ENCODE measurements at places on chromosomes 7 and 10.

- DNase-seq = no peak
Measured at GRCh38 chr10:48605786-48606529, 1.1 kb upstream of the ARHGAP22 start.

- peak; percentile 3 for DNase-seq
Measured at GRCh38 chr7:89072081-89072480, 276.5 kb upstream of the TEX47 start.

DNA sequence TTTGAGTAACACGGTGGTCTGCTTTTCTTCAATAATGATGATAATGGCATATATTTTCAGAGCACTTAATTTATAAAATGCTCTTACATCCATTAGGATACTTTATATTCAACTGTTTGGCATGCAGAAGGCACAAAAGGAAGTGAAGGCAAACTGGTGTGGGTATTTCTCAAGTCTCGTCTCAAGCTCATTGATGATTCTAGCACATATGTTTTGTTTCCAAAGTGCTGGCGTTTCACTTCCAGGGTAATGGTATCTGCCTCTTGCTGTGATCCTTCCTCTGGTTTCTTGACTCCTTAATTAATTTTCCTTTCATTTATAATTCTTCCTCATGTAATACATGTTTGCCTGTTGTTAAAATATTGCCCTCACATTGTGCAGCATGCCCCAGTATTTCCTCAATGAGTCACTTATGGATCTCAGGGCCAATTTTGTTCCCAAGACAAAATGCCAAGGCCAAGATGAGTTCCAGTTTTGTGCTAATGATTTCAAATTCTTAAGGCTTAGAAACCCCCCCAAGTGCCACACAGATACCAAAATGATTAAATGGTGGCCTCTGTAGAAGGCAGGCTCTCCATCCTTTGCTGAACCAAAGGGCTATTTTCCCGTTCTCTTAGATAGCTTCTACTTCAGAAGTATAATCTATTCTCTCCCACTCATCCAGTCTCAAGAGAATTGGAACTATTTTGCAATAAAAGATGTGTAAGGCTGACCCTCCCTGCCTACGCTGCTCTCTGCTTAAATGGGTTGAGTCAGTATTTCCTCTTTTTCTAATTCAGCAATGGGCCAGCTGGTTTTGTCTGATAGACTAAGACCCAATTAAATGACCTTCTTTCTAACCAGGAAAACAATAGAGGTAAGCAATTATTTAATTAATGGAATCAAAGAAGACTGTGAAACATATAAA lies 171.2 kb downstream of the ZNF365 start:
- peak; percentile 23 for DNase-seq

GRCh38 chr7:87128861-87129267 lies 23.4 kb upstream of the DMTF1 start:
- no peak for DNase-seq

- no peak for DNase-seq
Measured at GRCh38 chr7:143967398-143967797, 12.8 kb downstream of the OR2F1 start.

GRCh38 chr7:44073664-44074348 lies 8.4 kb upstream of the PGAM2 start:
- no peak for DNase-seq

DNA sequence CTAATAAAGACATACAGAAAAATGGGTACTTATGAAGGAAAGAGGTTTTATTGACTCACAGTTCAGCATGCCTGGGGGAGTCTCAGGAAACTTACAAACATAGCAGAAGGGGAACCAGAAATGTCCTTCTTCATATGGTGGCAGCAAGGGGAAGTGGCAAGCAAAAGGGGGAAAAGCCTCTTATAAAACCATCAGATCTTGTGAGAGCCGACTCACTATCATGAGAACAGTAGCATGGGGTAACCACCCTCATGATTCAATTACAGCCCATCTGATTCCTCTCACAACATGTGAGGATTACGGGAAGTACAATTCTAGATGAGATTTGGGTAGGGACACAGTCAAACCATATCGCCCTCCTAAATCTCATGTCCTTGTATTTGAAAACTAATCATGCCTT lies 1305.4 kb upstream of the SORCS1 start:
- no peak for DNase-seq

DNA sequence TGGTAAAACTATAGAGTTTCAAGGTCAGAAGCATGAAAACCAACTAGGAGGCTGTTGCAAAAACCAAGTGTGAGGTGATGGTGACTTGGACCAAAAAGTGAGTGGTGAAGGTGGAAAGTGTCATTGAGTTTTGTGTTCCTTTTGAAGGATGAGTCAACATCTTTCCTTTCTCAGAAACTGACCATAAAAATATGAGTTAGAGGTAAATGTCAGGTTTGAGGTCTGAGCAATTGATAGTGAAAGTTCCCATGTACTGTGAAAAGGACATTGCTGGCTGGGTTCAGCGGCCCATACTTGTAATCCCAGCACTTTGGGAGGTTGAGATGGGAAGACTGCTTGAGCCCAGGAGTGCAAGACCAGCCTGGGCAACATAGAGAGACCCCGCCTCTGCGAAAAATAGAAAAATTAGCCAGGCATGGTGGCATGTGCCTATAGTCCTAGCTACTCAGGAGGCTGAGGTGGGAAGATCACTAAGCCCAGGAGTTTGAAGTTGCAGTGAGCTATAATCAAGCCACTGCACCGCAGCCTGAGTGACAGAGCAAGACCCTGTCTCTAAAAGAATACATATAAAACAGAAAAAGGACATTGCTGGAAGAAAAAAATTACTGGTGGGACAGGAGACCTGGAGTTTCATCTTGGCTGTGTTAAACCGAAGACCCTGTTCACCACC lies 89.3 kb upstream of the ARID5B start:
- DNase-seq = no peak

DNA sequence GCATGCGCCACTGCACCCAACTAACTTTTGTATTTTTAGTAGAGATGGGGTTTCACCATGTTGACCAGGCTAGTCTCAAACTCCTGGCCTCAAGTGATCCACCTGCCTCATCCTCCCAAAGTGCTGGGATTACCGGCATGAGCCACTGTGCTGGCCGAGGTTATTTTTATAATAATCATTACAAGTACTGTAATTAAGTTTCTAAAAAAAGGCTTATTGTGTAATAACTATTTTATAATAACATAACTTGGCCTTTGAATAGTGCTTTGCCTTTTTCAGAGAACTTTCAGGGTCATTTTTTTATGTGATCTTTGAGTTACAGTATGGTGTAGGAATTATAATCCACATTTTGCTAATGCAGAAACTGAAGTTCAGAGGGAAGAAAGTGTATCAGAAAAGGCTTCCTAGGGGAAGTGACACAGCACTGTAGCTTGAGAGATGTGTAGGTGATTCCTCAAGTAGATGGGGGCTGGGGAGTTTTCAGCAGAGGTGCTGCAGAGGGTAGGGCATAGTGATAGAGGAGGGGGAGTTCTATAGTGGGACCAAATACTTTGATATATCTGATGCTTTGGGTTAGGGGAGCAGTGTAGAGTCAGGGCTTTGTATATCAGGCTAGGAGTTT lies 9.2 kb upstream of the SYPL1 start:
- no peak for DNase-seq

DNA sequence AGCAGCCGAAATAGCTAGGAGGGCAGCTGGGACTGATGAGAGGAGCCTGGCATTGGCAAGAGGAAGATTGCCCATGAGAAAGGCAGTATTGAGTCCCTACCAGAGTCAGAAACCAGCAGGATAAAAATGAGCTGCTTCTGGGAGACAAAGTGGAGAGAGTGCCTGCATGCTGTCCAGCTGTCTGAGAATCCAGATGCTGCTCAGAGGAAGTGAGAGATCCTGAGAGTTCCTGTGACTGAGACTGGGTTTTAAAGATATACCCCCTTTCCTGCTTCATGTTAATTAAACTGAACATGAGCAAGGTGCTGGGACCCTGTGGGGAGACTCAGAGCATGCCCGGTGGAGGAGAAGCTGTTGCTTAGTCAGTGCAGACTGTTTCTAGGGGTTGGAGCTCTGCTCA lies 107.5 kb downstream of the KIF20B start:
- no peak for DNase-seq

- no peak for DNase-seq
Measured at GRCh38 chr10:74928742-74929191, 102.4 kb downstream of the KAT6B start.

DNA sequence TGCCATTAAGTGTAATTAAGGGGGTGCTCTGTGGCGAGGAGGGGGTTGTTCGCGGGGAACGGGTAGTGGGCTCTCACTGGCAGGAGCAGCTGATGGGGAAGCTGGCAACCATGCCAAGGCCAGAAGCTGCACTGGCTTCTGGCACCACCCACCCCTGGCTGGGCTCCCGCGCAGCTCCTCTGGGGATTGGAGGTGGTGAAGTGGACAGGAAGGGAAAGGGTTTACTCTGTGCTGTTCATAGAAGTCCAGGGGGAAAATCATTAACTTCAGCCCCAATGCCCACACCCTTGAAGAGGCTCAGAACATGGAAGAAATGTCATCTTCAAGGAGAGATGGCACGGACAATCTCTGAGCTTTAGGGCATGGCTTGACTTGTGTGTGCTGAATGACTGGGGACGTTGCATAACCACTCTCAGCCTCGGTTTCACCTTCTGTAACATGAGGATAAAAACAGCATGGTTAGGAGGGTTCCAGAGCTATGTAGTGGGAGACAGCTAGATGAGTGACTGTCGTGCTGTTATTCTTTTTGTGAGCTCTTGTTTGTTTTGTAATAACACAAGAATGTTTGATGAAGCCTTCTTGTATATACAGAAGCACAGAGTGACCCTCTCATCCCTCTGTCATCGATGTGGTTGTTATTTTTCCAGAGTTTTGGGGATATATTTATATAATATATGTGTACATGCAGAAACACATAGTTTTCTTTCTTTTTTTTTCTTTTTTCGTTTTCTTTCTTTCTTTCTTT lies 29.9 kb downstream of the KAZALD1 start:
- no peak for DNase-seq

DNA sequence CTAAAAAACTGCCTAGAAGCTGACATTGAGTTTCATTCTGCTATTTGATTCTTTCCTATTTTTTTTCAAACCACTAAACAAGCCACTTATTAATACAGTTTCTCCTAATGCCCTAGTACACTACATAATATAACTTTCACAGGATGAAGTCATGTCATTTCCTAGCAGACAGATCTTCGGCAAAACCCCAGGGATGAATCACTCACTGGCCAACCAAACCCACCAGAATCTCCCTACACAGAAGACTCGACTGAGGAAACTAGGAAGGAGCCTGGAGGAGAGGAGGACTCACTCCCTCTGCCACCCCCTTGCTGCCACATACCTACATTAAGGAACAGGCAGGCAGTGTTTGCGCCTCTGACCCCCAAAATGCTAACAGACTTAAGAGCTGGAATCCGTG lies 33.4 kb downstream of the XPNPEP1 start:
- peak; percentile 45 for DNase-seq

DNA sequence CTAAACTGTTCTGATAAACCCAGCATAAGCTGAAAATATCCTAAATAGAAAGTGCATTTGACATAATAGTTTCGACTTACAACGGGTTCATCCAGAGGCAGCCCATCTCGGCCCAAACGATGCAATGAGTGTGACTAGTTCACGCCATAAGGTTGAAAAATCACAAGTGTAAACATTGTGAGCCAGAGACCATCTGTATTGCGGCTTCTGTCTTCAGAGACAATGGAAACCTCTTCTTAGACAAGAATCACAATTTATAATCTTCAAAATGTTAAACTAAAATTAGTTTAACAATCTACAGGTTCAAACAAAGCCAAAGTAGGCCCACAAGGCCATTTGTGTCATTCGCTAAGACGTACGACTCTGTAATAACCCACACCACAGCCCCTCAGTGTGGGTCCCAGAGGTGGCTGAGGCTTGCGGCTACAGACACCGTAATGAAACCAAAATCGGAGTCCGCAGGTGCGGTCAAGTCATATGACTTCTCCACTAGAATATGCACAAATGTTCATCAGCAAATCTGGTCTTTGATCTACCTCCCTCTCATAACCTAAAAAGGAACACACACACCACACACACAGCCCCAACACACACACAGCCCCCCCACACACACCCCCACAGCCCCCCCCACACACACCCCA lies 81.8 kb downstream of the DIP2C start:
- peak; percentile 73 for DNase-seq

- no peak for DNase-seq
Measured at GRCh38 chr7:103751311-103751880, 238.1 kb downstream of the RELN start.

- no peak for DNase-seq
Measured at GRCh38 chr7:157909370-157909769, 572.6 kb downstream of the DNAJB6 start.

DNA sequence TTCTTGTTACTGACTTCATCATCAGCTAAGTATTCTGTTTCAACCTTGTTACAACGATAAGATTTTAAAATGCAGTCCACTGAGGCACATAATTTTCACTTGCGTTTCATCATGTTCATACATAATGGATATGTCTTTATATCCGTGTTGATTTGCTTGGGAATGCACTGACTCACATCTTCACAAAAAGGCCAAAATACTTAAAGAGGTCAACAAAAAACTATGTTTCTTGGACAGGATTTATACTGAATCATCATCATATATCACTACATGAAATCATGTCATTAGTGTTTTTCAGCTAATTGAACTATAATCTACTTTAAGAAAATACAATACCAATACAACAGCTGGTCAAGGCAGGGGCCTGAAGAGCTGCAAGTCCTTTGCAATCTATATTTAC lies 324.5 kb upstream of the KLF6 start:
- peak; percentile 50 for DNase-seq

GRCh38 chr7:107069457-107069856 lies 25.0 kb downstream of the PRKAR2B start:
- no peak for DNase-seq

DNA sequence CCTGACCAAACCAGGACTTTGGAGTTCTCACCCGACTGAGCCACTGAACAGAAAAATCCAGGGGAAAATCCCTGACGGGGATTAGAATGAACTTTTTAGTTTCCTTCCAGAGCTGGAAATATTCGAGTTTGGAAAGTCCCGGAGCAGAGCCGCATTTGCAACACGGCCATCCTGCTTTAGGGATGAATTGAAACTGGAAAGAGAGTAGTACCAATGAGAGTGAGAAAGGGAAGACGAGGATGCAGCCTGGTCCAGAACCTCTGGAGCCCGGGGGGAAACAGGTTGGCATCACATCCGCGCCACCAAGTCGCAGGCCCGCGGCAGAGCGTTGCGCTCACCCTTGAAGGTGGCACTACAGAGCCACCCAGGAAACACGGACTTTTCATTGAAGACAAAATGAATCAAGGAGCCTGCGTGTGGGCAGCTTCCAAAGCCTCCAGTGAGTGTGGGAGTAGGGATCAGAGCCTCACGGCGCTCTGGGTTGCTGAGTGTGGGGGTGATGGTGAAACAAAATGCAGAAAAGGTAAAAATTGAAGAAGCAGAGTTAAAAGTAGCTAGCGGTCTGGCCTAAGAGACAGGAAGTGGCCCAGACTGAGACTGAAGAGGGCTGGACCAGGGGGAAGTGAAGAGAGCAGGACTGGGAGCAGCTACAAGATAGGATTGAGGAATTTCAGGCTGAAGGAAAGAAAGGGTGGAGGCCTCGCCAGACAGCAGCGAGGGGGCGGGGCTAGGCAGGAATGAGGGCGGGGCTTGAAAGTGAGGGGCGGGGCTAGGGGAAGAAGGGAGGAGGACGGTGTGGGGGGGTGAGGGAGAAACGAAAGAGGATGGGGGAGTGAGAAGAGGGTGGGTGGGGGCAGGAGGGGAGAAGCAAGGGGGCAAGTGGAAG lies 1.8 kb downstream of the SMURF1 start:
- peak; percentile 67 for DNase-seq
